ENCODE measurements at places on chromosomes 5 and 9.
A peak's percentile ranks its signal among the peaks of the same experiment; 100 is the strongest.

DNA sequence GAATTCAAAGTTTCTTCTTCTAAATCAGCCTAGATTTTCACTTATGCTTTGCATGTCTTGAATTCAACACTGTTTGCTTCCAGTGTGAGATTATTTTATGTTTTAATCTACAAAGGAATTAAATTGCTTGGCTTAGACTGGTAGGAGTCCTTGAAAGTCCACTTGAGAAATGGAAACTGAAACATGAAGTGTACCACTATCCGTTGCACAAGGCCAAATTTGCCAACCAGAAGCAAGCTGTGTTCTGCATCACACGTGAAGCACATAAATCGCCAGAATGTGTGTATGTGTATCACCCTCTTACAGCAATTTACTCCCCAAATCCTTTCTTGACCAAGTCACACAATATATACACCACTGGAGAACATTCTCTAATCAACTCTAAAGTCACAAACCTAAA, 10.3 kb downstream of the SEMA6A start:
- no peak for DNase-seq

DNA sequence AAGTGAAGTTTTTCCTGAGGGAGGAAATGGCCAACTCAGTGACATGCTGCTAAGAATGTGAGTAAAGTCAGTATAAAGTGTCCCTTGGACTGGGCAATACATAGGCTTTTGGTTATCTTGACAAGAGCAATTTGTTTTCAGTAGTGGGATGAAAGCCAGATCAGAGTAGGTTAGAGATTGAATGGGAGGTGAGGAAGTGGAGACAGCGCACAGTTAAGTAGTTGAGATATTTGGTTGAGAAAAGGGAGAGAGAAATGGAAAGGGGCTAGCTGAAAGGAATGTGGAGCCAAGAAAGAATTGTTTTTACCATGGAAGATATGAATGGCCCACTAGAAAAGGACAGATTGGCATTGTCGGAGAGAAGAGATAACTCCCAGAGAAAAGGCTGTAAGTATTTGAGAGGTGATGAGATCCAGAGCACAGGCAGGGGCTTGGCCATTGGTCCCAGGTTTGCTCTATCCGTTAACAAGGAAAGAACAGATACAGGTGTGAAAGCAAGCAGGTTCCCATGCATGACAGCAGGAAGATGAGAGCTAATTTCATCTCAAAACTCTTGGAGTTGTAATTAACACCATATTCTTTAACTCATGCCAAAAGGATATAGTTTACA, 392.0 kb downstream of the NR2F1-AS1 start:
- no peak for DNase-seq

- no peak for DNase-seq
These were observed 6.8 kb upstream of the CLINT1 start for GRCh38 chr5:157865781-157866180.

GRCh38 chr9:35470894-35471293, 19.0 kb upstream of the RUSC2 start:
- no peak for DNase-seq

- DNase-seq, result peak; percentile 29
These were observed 45.4 kb upstream of the ZFR start for GRCh38 chr5:32489791-32490562.

DNA sequence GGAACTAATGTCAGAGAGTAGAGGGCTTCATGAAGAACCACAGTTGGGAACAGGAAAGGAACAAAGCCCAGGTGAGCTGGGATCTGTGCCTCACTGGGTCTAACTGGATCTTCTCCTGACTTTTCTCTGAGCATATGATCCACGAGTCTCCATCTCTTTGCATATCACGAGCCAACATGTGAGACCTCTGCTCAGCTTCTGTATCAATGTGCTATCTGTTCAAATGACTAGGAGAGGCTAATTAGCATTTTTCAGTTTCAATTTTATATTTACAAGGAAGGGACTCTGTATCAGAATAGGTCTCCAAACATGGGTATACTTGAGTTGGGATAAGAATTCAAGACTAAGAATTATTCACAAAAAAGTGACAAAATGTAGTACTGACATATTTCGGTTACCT, 73.8 kb upstream of the SGCD start:
- no peak for DNase-seq

DNA sequence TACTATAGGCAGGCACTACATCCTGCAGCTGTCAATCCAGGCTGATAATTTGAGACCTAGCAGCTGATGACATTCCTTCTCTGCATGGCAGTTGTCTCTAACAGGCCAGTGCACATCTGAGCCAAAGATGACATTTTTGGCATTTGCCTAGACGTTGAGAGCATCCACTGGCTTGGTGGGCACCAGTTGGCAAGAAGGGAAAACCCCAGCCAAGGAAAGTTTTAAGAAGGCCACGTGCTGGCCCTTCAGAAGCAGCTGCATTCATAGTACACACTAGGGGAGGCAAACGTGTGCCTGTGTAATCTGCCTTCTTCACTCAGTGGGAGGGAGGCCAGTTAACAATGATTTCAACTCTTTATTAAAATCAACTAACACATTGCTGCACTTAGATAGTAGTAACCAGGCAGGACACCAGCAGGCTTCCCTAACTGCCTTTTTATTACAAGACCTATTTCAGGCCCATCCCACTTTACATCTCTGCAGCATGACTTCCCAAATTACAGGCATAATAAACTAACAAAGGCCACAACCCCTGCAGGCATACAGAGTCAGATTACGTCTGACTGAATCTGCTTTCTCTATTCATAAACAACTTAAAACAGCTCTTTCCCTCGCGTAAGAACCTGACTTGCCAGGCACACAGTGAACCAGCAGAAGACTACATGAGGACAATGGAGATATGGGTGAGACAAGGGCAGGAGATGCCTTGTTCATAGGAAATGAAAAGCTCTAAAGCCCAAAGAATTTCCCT, 576.3 kb downstream of the PDE4D start:
- no peak for DNase-seq

GRCh38 chr5:59034498-59035186, 451.8 kb downstream of the RAB3C start:
- no peak for DNase-seq

DNA sequence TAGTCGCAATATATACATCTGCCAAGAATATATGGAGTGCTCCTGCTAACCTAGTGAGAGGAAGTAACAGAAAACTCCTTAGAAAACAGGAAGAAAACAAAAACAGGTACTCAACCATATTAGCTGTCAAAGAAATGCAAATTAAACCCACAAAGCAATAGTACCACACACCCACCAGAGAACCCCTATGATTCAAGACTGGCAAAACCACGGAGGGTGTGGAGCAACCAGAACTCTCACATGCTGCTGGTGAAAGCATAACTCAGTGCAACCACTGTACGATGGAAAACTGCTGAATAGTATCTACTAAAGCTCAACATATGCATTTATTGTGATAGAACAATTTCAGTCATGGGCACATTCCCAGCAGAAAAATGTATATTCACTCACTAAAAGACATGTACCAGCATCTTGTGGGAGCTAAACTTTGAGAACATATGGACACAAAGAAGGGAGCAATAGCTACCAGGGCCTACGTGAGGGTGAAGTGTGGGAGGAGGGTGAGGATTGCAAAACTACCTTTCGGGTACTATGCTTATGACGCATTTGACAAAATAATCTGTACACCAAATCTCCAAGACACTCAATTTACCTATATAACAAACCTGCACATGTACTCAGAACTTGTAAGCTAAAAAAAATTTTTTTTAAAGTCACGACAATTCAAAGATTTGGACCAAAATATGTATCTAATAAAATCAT, 34.0 kb downstream of the PTPN3 start:
- no peak for DNase-seq

- no peak for DNase-seq
These were observed 15.7 kb upstream of the TNC start for GRCh38 chr9:115133649-115134048.

DNA sequence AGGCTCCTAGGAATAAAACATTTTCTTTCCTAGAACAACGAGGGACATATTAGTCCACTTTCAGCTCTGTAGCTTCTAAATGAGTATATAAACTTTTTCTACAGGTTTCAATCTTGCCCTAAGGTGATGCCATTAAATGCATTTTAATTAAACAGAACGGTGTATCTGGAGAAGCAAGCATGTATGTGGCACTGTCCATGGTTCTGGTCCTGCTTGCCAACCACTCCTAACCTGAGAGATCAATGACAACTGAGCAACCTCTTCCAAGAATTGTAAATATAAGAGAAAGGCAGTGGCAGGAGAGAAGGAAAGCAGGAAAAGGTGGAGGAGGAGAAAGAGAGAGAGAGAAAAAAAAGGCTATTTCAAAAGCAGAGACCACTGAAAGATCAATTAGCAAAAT, 95.6 kb upstream of the SPOCK1 start:
- DNase-seq, result no peak

DNA sequence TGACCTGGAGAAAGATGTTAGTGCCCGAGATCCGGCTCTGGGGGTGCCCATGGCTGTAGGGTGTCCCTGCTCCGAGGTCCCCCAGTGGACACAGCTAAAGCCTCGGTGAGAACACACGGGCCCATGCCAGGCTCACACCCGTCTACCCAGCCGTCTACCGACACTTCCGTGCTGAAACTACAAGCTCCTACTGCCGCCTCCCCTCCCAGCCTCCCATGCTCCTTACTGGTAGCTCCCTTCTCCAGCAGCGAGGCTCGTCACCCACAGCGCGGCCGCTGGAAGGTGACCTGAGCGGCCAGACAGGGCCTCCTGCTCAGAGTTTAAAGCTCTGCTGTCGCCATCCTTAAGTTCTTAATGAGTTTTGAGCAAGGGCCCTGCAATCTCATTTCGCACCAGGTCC, 33.2 kb upstream of the CLPTM1L start:
- DNase-seq, result no peak

- DNase-seq, result no peak
These were observed 103.3 kb downstream of the AUH start for GRCh38 chr9:91258451-91258850.

DNA sequence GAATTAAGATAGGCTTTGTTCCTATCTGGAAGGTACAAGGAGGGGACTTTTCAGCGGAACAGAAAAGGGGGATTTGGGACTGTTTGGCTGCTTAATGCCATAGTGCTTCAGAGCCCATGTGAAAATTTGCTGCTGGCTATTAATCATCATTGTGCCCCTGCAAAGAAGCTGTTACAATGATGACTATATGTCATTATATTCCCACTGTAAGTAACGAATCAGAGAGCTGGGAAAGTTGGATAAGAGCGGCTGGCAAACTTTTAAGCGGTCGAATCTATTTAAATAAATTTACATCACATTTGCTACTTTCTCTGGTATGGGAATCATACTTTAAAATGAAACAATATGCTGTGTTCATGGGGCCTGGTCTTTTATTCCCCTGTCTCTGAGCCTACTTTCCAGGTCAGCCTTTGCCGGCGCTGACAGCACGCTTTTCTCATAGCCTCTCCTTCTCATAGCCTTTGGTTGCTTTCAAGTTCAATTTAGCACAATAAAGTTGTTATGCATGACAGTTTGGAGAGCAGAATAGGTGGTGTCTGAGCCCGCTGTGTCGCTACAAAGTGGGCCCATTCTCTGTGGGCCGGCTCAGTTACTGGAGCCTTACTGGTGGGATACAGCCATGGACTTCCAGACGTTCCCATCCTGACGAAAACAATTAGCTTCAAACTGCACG, 271.2 kb upstream of the TMEM161B start:
- DNase-seq, result no peak

- DNase-seq, result no peak
These were observed 278.7 kb downstream of the HCN1 start for GRCh38 chr5:45417285-45417998.

- no peak for DNase-seq
These were observed 578.7 kb upstream of the ZNF462 start for GRCh38 chr9:106284296-106284695.

DNA sequence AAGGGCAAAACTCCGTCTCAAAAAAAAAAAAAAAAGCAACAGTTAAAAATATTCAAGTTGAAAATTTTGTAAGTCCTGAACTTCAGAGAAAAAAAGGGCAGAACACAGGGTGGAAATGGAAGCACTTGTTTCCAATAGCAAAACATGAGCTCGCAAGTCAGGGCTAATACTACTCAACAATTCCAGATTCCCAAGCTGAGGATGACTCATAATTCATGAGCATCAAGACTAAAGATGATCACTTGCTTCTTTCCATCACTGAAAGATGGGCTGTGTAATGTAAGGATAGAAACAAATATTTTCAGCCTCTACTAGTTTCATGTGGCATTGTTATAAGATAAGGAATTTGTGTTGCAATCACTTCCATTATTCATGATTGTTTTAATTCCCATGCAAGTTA, 33.5 kb upstream of the FST start:
- DNase-seq, result no peak
